ENCODE measurements at places on chromosomes 5 and 9. TPM values are rescaled to one million over a fixed set of nuclear protein-coding genes. Genes with fewer than 3 reads are reported as not detected.
A peak's percentile ranks its signal among the peaks of the same experiment; 100 is the strongest.

DNA sequence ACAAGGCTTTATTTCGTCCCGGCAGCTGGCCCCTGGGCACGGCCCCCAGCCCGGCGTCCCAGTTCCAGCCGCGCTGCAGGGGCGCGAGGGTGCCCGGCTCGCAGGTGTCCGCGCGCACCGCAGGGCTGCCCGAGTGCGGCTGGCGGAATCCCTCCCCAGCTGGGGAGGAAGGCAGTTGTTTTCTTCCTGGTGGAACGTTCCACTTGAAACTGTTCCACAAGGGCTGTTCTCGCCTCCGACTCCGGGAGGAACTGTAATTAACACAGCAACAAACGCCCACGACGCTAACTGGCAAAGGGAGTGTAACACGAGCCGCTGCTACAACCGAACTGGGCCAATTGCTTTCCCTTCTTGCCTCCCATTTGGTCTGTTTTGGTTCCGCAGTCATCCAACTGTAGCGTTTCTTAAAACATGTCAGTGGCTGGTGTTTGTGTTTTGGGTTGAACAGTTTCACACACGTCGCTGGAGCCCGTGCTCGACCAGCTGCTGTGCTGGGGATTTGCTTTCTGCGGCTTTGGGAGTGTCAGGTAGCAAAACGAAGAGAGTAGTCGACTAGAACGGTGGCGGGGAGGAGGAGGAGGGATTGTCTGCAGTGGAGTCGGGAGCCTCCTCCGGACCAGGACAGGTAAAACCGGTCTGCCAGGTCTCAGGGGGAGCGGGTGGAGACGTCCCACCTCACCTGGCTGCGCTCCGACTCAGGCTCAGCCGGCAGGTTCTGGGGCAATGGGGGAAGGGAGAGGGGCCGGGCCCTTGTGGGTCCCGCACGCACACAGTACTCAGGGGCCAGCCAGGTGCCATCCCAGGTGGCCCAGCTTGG is 131.6 kb upstream of the NIPBL start:
- no peaks in the 10 kb centered on the region for H3K4me1 ChIP-seq
- H3K27me3 ChIP-seq, result no peaks in the 10 kb centered on the region

GRCh38 chr9:100108559-100108958 is 9.5 kb downstream of the INVS start:
- H3K27me3 ChIP-seq, result no peaks in the 10 kb centered on the region
- no peak overlapping the region for H3K27ac ChIP-seq
- H3K4me3 ChIP-seq, result no peak overlapping the region
- DNase-seq, result no peak

The FCN1 gene
- 1.4 TPM for total RNA-seq

GRCh38 chr5:54785729-54786591 is 199.4 kb downstream of the ESM1 start:
- H3K36me3 ChIP-seq, result no peaks in the 10 kb centered on the region
- DNase-seq, result peak; percentile 70
- H3K27me3 ChIP-seq, result no peaks in the 10 kb centered on the region
- no peak overlapping the region for H3K4me3 ChIP-seq
